ENCODE measurements at places on chromosomes 3 and 15.
A peak's percentile ranks its signal among the peaks of the same experiment; 100 is the strongest.

DNA sequence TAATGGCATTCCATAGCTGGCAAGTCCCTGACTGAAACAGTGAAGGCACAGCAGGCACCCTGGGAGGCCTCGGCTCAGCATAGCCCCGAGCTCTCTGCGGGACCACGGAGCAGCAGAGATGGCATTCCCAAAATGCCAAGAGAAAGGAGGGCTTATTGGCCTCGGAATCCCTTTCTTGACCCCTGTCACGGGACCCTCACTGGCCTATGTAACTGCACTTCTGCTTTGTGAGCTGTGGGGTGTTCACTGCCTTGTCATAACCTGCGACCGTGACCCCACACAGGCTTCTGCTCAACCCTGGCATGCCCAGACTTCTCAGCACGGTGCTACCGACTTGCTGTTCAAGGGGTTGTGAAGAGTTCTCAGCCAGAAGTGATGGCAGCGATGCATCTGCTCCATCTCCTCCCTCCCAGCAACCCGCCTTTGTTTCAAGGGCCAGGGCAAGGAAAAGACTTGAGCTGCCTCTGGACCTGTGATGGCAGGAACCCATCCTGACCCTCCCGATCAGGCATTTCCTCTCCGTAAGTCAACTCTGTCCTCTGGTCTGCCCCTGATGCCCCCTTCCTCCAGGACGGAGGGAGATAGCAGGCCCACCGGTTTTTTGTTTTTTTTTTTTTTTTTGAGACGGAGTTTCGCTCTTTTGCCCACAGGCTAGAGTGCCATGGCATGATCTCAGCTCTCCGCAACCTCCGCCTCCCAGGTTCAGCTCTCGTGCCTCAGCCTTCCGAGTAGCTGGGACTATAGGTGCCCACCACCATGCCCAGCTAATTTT is 30.5 kb downstream of the EHD4 start:
- DNase-seq, result no peak

- DNase-seq, result no peak
Measured at GRCh38 chr15:81308260-81308659, 15.7 kb downstream of the STARD5 start.

DNA sequence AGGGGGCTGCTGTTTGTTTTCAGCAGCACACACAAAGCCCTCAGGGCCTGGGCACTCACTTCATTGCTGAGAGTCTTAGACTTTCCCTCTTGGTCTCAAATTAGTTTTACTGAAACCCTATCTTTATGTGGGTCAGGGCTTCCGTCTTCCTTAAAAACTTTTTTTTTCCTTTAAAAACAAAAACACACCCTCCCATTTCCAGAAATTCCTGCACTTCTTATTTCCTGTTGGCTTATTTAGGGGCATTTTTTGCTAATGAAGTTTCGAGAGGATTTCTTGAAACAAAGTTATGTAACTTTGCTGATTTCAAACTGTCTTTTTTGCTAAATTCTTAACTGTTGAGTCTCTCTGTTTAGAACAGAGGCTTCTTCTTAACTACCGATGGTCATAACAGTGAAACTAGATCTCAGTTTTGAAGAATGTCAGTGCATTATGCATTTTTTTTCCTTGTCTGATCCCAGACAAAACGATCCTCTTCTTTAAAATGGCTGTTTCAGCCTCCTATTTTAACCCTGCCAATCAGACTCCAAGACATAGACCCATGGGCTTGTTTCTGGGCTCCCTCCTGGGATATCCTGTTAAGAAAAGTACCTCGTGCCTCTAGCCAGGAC is 23.3 kb downstream of the ANAPC13 start:
- no peak for DNase-seq

GRCh38 chr3:172630316-172630715 is 80.6 kb downstream of the NCEH1 start:
- no peak for DNase-seq

- no peak for DNase-seq
Measured at GRCh38 chr15:59259137-59259943, 52.7 kb downstream of the LDHAL6B start.

- no peak for DNase-seq
Measured at GRCh38 chr3:69696367-69696766, 42.9 kb upstream of the MITF start.

GRCh38 chr3:143775459-143775858 is 72.8 kb downstream of the SLC9A9 start:
- no peak for DNase-seq

DNA sequence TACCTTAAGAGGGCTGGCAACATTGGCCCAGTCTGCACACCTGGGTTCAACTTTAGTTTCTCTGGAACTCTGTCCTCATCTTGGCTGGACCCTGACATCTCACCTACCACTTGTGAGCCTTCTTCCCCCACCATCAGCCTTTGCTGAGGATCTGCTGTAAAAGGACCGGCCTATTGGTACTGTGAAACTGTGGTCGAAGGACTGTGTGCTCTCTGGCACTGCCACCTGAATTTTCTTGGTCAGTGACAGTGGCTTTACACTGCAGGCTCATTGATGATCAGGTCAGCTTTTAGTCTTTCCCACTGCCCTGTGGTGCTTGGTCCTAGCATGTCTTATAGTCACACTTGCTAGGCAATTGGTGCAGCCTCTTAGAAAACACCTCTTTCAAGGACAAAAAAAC is 86.9 kb downstream of the PEX5L start:
- DNase-seq, result no peak

- DNase-seq, result no peak
Measured at GRCh38 chr3:183163563-183163962, 1.0 kb upstream of the LAMP3 start.

DNA sequence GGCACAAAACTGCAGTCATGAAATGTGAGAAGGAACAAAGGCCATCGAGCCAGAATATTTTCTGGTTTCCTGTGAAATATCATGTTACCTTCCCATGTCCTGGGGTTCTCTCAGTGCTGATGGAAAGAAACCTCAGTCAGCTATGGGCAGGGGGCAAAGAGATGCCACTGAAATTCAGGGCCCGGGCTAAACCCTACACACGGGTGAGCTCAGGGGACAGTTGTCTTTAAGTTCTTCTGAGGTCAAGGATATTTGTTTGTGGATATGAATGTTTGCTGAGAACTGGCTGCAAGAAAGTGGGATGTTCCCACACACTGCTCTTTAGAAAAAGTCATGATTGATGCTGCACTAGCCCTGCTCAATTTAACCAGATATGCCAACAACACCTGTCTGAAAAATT is 187.2 kb downstream of the MEX3B start:
- DNase-seq, result no peak

DNA sequence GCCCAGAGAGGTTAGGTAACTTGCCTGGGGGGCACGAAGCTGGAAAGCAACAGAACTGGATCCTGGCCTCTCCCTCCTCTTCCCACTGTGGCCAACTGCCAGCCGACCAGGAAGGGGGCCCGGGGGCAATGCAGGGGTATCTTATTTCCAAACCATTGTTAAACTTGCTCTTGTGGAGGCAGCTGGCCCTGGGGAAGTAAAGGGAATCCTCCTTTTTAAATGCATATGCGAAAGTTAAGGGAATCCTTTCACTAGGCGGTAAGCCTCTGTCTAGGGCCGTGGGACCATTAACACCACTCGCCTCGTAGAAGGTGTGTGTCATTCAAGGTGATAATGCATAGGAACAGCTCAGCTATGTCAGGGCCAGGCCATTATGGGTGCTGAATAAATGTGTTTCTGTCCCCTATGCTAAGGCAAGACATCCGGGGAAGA is 68.6 kb downstream of the ST6GAL1 start:
- no peak for DNase-seq

DNA sequence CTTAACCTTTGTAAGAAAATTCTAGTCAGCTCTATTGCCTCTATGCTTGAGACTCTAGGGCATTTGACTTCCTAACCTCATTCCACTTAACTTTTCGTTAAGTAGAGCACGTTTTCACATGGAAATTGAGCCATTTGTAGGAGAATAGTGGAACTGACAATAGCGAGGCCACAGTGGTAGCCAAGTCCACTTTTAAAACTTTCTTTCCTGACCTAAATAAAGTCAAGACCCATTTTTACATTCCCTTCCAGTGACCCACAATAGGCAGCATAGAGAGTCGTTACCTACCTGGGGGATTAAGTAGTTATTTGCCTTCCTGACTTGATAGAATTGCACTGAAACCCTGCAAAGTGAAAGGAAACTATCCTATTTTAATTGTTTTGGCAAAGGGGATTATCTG is 386.0 kb upstream of the NECTIN3 start:
- DNase-seq, result no peak

DNA sequence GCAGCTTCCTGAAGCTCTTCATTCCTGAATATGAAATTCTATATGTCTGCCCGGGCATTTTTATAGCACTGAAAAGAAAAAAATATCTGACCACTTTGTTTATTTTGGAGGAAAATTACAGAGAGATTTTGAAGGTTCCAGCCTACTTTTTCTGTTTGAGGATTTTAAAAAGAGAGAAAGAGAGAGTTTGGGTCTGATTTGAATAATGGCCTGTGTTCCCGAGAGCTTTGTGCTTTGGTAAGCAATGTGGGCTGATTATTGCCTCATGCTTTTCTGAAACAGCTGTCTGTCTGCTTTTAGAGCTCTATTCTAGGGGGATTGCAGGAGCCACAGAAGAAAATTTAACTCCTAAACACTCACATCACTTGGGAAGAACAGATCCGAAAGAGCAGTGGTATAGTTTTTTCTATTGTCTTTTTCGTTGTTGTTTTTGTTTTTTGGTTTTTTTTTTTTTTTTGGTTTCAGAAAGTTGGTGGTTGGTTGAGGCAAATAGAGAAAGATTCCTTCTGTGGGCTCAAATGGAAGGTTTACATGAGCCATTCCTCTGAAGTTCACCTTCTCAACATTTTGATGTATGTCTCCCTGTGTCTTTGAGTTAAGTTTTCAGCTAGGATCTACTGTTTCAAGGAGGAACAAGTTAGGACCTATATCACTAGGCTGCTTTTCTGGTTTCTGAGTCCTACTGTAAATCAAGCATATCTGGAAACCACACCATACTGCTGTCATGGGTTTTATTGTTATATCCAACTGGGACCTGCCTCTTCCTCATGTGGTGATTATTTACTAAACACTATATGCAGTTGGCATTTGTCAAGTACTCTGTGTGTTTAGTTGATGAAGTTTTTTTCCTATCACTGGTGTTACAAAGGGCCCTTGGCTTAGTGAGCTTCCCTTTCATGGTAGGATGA is 178.9 kb downstream of the KCNMB2 start:
- no peak for DNase-seq

DNA sequence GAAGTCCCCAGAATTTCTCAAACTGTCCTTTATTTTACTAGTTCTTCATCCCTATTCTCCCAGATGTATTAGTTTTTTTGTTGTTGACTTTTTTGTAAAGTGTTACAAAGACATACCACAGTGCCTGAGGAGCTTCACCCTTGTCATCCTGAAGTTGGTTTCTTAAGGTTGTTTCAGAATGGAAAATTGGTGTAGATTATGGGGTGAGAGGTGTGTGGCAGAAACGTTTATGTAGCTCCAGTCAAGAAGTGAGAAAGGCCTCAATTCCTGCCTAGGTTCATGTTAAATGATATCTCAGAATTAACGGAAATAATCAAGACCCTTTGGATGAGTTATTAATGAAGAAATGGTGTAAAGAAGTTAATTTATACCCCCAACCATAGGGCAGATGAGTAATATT is 6.8 kb downstream of the EDEM1 start:
- no peak for DNase-seq

GRCh38 chr15:78162038-78162437 is 12.9 kb downstream of the IDH3A start:
- DNase-seq, result peak; percentile 26

- no peak for DNase-seq
Measured at GRCh38 chr15:71290881-71291635, 175.8 kb downstream of the THSD4 start.

- DNase-seq, result peak; percentile 71
Measured at GRCh38 chr15:64246364-64247189, 83.8 kb upstream of the PPIB start.

DNA sequence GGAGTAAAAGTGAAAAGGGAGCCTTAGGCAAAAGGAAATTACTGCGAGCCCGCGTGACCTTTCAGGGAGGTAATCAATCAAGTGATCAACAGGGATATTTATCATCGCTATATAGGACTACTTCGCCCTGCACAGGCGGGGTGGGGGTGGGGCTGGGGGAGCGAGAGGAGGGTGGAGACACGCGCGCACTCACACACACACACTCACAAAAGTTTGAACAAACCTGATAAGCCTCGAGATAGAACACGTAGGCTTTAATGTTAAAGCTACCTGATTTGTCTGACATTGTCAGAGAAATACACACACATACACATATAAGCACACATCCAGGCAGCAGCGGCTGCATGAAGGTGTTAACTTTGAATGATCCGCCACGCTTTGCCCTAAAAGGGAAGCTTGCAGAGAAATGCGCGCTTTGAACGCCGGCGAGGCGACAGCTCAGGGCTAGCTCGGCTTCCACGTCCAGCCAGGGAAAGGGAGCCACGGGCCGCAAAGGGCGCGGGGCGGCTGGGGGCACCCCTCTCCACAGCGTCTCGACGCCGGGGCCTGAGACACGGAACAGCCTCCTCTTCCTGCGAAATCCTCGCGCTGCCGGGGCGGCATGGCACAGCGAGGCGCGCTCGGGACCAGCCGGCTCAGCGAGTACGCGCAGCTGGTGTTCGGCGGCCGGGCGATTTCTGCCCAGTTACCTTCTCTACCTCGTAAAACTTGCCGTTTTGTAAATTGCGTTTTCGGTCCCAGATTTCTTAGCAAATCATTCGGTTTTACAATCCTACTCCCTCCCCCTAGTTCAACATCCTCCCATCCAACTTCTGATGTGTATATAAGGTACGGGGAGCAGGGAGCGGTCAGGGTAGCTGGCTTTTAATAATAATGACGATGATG is 4.8 kb upstream of the MECOM start:
- DNase-seq, result peak; percentile 42

DNA sequence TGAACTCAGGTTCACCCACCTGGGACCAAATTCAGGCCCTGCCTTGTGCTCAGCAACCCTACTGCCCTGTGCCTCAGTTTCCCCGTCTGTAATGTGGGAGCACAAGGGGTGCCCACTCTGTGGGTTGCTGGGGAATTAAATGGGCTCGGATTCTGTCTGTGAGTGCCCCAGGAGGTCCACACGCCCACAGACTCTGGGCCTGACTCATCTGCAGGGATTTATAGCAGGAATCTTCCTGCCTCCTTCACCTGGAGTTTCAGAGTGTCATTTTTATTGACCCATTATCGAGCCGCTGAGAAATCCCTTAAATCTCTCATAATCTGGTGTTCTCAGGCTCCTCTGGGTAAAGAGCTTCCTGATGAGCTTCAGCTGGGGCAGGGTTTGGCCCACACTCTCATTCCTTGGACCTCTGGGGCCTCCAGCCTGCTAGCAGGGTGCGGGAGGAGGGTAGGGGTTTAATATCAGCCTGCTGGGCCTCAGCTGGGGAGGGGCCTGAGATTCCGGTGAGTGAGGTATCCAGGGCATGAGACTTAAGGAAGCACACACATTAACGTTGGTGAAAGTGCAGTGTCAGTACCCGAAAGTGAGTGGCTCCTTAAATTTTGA is 16.4 kb downstream of the C3orf18 start:
- DNase-seq, result no peak

All from stimulated activated CD4-positive, alpha-beta T cell treated with anti-CD3 and anti-CD28 coated beads, Interleukin-15, amount 100 ng/mL, for 24 hours (primary cell).